ENCODE measurements at places on chromosomes 2 and 18. TPM values are rescaled to one million over a fixed set of nuclear protein-coding genes. Genes with fewer than 3 reads are reported as not detected.

Gene GAREM1
- total RNA-seq, result 0.97 TPM

Gene CMPK2
- total RNA-seq, result 1.9 TPM

Gene PPP1R1C
- total RNA-seq, result 0.32 TPM

Gene PRKAG3
- total RNA-seq, result not detected

Gene CASP8
- total RNA-seq, result 22.0 TPM

Gene TXNDC9
- total RNA-seq, result 115 TPM

Gene SLC19A3
- total RNA-seq, result under 0.01 TPM

Gene C2orf72
- not detected for total RNA-seq

Gene RESP18
- not detected for total RNA-seq

Gene LBX2
- 2.9 TPM for total RNA-seq

Gene ZNF519
- total RNA-seq, result 6.0 TPM

Gene TOGARAM2
- 0.43 TPM for total RNA-seq

Gene NAT8
- not detected for total RNA-seq
